ENCODE measurements at places on chromosomes 12 and 14.

- H3K27me3 ChIP-seq = no peaks in the 10 kb centered on the region
- no peak overlapping the region for H3K27ac ChIP-seq
- no peak overlapping the region for H3K4me3 ChIP-seq
- no peak for DNase-seq
- no peaks in the 10 kb centered on the region for H3K36me3 ChIP-seq
- H3K4me1 ChIP-seq = no peaks in the 10 kb centered on the region
These were observed 26.9 kb upstream of the IGF1 start for GRCh38 chr12:102507301-102507700.

DNA sequence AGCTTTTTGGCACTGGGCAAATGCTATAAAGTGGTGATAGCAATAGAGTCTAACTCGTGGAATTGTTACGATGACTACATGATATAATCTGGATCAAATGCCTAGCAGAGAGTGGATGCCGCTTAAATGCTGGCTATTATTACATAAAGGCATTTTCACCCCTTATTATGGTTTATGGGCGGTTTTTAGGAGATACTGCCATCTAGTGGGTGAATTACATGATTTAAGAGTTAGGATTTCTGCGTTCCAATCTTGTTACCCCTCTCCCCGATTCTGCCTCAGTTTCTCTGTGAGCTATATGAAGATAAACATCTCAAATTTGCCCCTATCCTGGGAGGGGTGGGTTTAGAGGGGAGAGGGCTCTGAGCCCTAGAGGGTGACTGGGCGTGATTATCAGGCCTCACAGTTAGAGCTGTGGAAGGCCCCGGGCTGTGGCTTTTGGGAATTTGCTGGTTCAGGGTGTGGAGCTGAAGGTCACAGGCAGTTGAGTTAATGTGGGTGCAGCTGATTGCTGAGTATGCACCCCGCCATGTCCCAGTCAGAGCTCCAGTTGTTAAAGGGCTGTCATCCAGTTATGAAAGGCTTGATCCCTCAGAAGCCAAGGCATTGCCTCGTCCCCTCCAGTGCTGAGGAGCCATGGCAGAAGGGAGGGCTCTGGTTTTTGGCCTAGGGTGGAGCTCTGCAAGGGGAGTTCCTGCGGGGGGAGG, 14.4 kb downstream of the CLSTN3 start:
- peak; percentile 59 for DNase-seq
- H3K36me3 ChIP-seq = no peaks in the 10 kb centered on the region
- H3K27me3 ChIP-seq = no peaks in the 10 kb centered on the region
- no peaks in the 10 kb centered on the region for H3K4me1 ChIP-seq
- H3K27ac ChIP-seq = no peak overlapping the region

- no peak overlapping the region for H3K4me3 ChIP-seq
- H3K27me3 ChIP-seq = no peaks in the 10 kb centered on the region
- peaks cover 35% of the 10 kb centered on the region for H3K36me3 ChIP-seq
- H3K4me1 ChIP-seq = no peaks in the 10 kb centered on the region
- H3K27ac ChIP-seq = no peak overlapping the region
These were observed 42.3 kb downstream of the BRAP start for GRCh38 chr12:111643427-111643826.

- peaks cover 40% of the 10 kb centered on the region for H3K4me1 ChIP-seq
- peak overlapping the region; percentile 90 for H3K27ac ChIP-seq
- DNase-seq = no peak
- peaks cover 5% of the 10 kb centered on the region for H3K36me3 ChIP-seq
These were observed 15.3 kb downstream of the FBRSL1 start for GRCh38 chr12:132505105-132505851.

GRCh38 chr12:30691122-30691879, 4.4 kb downstream of the IPO8 start:
- H3K4me1 ChIP-seq = peaks cover 13% of the 10 kb centered on the region
- no peaks in the 10 kb centered on the region for H3K36me3 ChIP-seq
- no peak overlapping the region for H3K27ac ChIP-seq
- no peak overlapping the region for H3K4me3 ChIP-seq

DNA sequence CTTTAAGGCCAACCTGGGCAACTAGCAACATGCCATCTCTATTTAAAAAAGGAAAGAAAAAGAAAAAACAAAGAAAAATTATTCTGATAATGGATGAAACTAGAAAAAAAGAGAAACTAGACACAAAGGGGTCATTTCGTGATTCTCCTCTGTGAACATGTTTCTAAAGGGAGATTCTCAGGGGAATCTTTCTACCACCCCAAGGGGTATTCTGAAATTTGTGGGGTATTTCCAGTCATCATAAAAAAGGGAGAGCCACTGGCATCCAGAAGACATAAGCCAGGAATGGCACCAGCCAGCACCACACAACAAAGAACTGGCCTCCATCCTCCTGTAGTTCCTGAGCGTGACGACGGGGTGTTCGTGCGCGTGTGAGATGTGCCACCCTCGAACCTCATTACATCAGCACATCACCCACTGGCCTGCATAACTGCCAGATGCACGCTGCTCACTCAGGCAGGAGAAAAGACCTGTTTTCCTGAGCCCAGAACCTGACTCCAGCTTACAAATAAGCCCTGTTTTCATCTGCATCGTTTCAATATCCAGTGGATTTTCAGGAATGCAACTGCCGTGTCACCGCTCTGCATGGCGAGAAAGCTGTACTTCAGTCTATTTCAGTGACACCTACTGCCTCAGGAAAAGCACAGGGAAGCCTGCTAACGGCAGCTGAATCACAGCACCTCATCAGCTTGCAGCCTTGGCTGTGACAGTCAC, 23.9 kb downstream of the STX2 start:
- peaks cover 10% of the 10 kb centered on the region for H3K36me3 ChIP-seq
- DNase-seq = no peak
- H3K27ac ChIP-seq = no peak overlapping the region
- no peaks in the 10 kb centered on the region for H3K4me1 ChIP-seq

DNA sequence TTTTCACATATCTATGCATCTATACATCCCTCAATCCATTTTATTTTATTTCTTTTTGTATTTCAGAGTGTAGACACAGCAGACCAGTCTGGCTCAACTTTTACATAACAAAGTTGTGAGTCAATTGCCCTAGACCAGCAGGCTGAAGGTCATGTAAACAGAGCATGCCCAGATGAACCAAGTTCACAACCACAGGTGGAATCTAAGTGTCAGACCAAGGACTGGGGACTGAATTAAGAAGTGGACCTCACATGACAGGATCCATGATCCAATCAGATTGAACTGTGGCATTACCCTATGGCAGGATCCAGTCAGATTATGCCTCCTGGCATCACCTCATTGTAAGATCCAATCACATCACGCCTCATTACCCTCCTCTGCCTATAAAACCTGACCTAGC, 455.8 kb downstream of the SOX5 start:
- H3K27me3 ChIP-seq = no peaks in the 10 kb centered on the region
- no peaks in the 10 kb centered on the region for H3K36me3 ChIP-seq
- H3K27ac ChIP-seq = no peak overlapping the region
- H3K4me1 ChIP-seq = no peaks in the 10 kb centered on the region
- DNase-seq = peak; percentile 8
- H3K4me3 ChIP-seq = no peak overlapping the region

GRCh38 chr14:50037240-50037639, 79.1 kb downstream of the VCPKMT start:
- H3K27me3 ChIP-seq = no peaks in the 10 kb centered on the region
- no peaks in the 10 kb centered on the region for H3K4me1 ChIP-seq
- no peaks in the 10 kb centered on the region for H3K36me3 ChIP-seq
- H3K27ac ChIP-seq = no peak overlapping the region
- DNase-seq = no peak
- H3K4me3 ChIP-seq = no peak overlapping the region

- DNase-seq = peak; percentile 35
- H3K27ac ChIP-seq = no peak overlapping the region
- peaks cover 13% of the 10 kb centered on the region for H3K4me1 ChIP-seq
- no peaks in the 10 kb centered on the region for H3K36me3 ChIP-seq
These were observed 48.8 kb upstream of the KRR1 start for GRCh38 chr12:75560167-75560566.

- no peak for DNase-seq
- no peaks in the 10 kb centered on the region for H3K36me3 ChIP-seq
- H3K4me1 ChIP-seq = no peaks in the 10 kb centered on the region
- H3K4me3 ChIP-seq = no peak overlapping the region
- H3K27me3 ChIP-seq = no peaks in the 10 kb centered on the region
These were observed 74.9 kb downstream of the DIO2 start for GRCh38 chr14:80136358-80136757.

GRCh38 chr12:40049268-40049667, 56.6 kb downstream of the SLC2A13 start:
- DNase-seq = no peak
- no peak overlapping the region for H3K27ac ChIP-seq
- no peak overlapping the region for H3K4me3 ChIP-seq
- H3K27me3 ChIP-seq = no peaks in the 10 kb centered on the region
- no peaks in the 10 kb centered on the region for H3K36me3 ChIP-seq

- H3K4me1 ChIP-seq = no peaks in the 10 kb centered on the region
- H3K36me3 ChIP-seq = peaks cover 4% of the 10 kb centered on the region
- H3K27ac ChIP-seq = no peak overlapping the region
- no peaks in the 10 kb centered on the region for H3K27me3 ChIP-seq
- DNase-seq = no peak
These were observed 94.3 kb downstream of the PPP2R5E start for GRCh38 chr14:63448841-63449240.

GRCh38 chr14:59827401-59827800, 43.2 kb downstream of the RTN1 start:
- no peak for DNase-seq
- no peak overlapping the region for H3K27ac ChIP-seq
- H3K4me1 ChIP-seq = peaks cover 18% of the 10 kb centered on the region
- H3K4me3 ChIP-seq = no peak overlapping the region
- no peaks in the 10 kb centered on the region for H3K36me3 ChIP-seq

DNA sequence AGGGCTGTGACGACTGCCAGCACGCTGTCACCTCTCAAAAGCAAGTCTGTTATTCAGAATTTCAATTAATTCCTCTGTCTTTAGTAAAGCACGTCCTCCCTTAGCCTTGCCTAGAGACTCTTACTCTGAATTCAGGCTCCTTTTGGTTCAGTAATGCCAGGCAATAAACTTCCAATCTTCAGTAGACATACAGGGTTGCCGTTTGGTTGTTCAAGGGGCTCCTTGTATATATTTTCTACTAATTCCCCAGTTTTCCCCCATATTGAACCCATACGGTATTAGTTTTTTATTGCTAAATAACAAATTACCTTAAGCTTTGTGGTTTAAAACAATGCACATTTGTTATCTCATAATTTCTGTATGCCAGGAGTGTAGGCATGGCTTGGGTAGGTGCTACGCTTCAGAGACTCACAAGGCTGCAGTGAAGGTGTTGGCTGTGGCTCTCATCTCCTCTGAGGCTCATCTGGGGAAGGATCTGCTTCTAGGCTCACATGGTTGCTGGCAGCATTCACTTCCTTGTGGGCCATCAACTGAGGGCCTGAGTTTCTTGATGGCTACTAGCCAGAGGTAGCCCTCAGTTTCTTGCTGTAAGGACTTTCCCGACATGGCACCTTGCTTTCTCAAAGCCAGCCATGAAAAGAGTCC, 7.3 kb upstream of the CLECL1 start:
- H3K27me3 ChIP-seq = no peaks in the 10 kb centered on the region
- no peak for DNase-seq
- H3K27ac ChIP-seq = no peak overlapping the region
- H3K36me3 ChIP-seq = no peaks in the 10 kb centered on the region
- H3K4me1 ChIP-seq = no peaks in the 10 kb centered on the region

DNA sequence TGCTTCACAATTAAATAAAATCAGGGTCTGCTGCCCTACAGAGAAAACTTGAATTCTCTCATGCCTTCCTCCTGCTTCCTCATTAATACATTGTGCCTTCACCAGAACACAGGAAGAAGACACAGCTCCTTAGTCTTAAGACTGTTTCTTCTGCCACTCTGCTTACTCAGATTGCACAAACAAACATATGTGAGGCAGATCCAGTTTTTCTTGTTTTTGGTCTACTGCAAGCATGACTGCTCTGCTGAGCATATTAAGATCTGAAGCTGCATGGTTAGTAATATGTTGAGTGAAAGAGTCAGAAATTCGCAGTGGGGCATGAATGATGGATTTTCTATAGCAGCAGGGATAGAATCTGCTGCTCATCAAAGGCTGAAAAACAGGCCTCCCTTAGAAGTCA, 321.1 kb upstream of the STXBP6 start:
- DNase-seq = no peak
- no peaks in the 10 kb centered on the region for H3K36me3 ChIP-seq
- H3K4me3 ChIP-seq = no peak overlapping the region
- H3K27me3 ChIP-seq = no peaks in the 10 kb centered on the region

GRCh38 chr12:124754949-124755800, 108.5 kb downstream of the SCARB1 start:
- H3K36me3 ChIP-seq = no peaks in the 10 kb centered on the region
- H3K27me3 ChIP-seq = no peaks in the 10 kb centered on the region
- H3K4me3 ChIP-seq = no peak overlapping the region
- peak overlapping the region; percentile 32 for H3K27ac ChIP-seq
- peaks cover 40% of the 10 kb centered on the region for H3K4me1 ChIP-seq

DNA sequence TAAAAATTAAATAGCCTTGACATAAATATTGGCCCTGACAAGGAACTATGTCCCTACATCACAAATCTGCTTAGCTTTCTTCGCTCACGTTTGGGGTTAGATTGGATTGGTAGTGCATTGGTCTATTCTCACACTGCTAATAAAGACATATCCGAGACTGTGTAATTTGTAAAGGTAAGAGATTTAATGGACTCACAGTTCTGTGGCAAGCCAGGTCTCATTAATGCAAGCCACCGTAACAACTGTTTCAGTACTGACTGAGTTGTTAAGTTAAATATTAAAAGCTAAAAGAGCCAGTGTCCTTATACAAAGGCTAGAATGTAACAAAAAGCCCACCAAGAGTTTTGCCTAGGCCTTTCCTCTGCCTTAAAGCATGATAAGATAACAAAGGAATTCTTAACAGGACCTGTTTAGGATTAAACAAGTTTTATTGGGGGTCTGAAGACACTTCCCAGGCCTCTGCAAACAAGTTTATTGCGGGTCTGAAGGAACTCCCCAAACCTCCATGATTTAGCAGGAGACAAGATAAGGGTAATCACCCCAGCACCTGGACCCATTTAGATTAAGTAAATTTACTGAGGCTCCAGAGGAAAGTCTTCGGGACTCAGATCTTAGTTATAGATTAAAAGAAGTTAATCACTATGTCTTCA, 88.2 kb upstream of the PTGDR start:
- H3K36me3 ChIP-seq = no peaks in the 10 kb centered on the region
- DNase-seq = no peak
- no peak overlapping the region for H3K4me3 ChIP-seq
- no peaks in the 10 kb centered on the region for H3K4me1 ChIP-seq
- H3K27me3 ChIP-seq = no peaks in the 10 kb centered on the region

DNA sequence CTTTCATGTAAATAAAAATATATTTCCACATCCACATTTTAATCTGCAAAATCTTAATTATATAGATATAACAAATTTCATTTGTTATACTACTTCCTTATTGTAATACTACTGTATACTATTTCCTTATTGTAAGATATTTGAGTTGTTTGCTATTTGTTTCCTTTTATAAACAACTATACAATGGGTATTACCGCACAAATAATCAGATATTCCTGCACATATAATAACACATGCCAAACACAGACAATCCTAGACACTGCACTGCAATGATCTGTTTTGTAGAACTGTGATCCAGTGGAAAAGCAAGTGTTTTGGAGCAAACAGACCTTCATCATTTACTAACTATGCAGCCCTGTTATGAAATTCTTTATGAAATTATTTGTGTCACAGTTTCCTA, 30.5 kb downstream of the PRKD1 start:
- H3K4me3 ChIP-seq = no peak overlapping the region
- H3K36me3 ChIP-seq = no peaks in the 10 kb centered on the region
- no peak overlapping the region for H3K27ac ChIP-seq
- H3K27me3 ChIP-seq = no peaks in the 10 kb centered on the region

- peak overlapping the region; percentile 34 for H3K27ac ChIP-seq
- H3K4me1 ChIP-seq = peaks cover 7% of the 10 kb centered on the region
- no peaks in the 10 kb centered on the region for H3K36me3 ChIP-seq
These were observed 17.9 kb downstream of the PACS2 start for GRCh38 chr14:105332350-105332874.

Measured in A673 (cell line).